ENCODE measurements at places on chromosomes 1 and 21. TPM values are rescaled to one million over a fixed set of nuclear protein-coding genes. Genes with fewer than 3 reads are reported as not detected.

- no peak overlapping the region for H3K4me3 ChIP-seq
- no peak for DNase-seq
- H3K27ac ChIP-seq, result no peak overlapping the region
- peaks cover 5% of the 10 kb centered on the region for H3K27me3 ChIP-seq
- H3K36me3 ChIP-seq, result no peaks in the 10 kb centered on the region
These were observed 13.6 kb upstream of the SIKE1 start for GRCh38 chr1:114794038-114794437.

- no peak overlapping the region for H3K4me3 ChIP-seq
- H3K27ac ChIP-seq, result no peak overlapping the region
- no peaks in the 10 kb centered on the region for H3K36me3 ChIP-seq
- no peak for DNase-seq
These were observed 104.5 kb upstream of the LMO4 start for GRCh38 chr1:87224201-87224600.

The HMGCL gene
- total RNA-seq, result 39.3 TPM

- H3K4me3 ChIP-seq, result no peak overlapping the region
- H3K36me3 ChIP-seq, result peaks cover 17% of the 10 kb centered on the region
- H3K27me3 ChIP-seq, result no peaks in the 10 kb centered on the region
- peaks cover 81% of the 10 kb centered on the region for H3K4me1 ChIP-seq
These were observed 550 bp downstream of the RXFP4 start for GRCh38 chr1:155941845-155942531.

- peaks cover 5% of the 10 kb centered on the region for H3K4me1 ChIP-seq
- H3K27ac ChIP-seq, result no peak overlapping the region
- no peaks in the 10 kb centered on the region for H3K36me3 ChIP-seq
- no peak overlapping the region for H3K4me3 ChIP-seq
These were observed 12.4 kb downstream of the ATP1A2 start for GRCh38 chr1:160127865-160128523.

The FAAH gene
- 32.4 TPM for total RNA-seq

GRCh38 chr21:33541756-33542639 lies at the start of gene GART:
Gene GART (minus strand): TSS chr21:33542117. CDS start chr21:33539315, 2,802 bp downstream.
- H3K36me3 ChIP-seq, result peaks cover 32% of the 10 kb centered on the region
- peak within 1 kb of the TSS; percentile 97 for H3K27ac ChIP-seq
- peaks cover 42% of the 10 kb centered on the region for H3K4me1 ChIP-seq
- DNase-seq, result peak; percentile 87
- H3K27me3 ChIP-seq, result no peaks in the 10 kb centered on the region
- peak within 1 kb of the TSS; percentile 73 for H3K4me3 ChIP-seq

- H3K27me3 ChIP-seq, result no peaks in the 10 kb centered on the region
- peaks cover 75% of the 10 kb centered on the region for H3K36me3 ChIP-seq
- peak; percentile 44 for DNase-seq
- no peak overlapping the region for H3K4me3 ChIP-seq
- H3K4me1 ChIP-seq, result no peaks in the 10 kb centered on the region
These were observed 26.4 kb downstream of the QSOX1 start for GRCh38 chr1:180181048-180181447.

DNA sequence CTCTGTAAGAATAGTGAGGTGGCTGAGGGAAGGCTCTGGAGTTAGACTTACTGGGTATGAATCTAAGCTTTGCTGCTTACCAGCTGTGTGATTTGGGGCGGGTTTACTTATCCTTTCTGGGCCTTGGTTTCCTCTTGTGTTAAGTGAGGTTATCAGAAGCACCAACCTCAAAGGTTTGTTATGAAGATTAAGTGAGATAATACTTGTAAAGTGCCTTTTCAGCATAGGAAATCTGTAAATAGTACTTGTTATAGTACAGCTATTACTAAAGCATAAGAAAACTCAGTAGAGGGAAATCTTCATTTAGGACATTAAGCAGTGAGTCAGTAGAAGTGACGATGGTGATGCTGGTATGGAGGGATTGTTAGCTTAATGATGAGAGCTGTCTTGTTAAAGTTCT lies 12.1 kb downstream of the HHAT start:
- no peak overlapping the region for H3K4me3 ChIP-seq
- H3K27me3 ChIP-seq, result no peaks in the 10 kb centered on the region
- H3K4me1 ChIP-seq, result peaks cover 3% of the 10 kb centered on the region
- no peak overlapping the region for H3K27ac ChIP-seq
- H3K36me3 ChIP-seq, result no peaks in the 10 kb centered on the region

DNA sequence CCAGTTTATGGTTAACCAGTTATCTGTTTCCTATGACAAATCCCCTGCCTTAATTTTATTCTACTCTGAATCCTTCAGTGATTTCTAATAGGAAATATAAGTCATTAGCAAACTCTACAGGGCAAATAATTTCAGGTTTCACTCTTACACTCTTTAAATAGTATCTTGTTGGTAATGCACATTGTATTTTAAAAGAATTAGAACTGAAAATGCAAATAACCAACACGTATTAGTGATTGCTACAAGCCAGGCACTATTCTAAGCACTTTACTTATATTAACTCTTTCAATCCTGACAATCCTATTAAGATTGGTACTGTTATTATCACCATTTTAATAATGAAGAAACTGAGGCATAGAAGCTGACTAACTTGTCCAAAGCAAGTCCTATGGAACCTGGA lies 48.3 kb upstream of the LHX8 start:
- no peak for DNase-seq
- no peaks in the 10 kb centered on the region for H3K36me3 ChIP-seq
- H3K4me1 ChIP-seq, result no peaks in the 10 kb centered on the region
- no peak overlapping the region for H3K27ac ChIP-seq
- no peaks in the 10 kb centered on the region for H3K27me3 ChIP-seq

DNA sequence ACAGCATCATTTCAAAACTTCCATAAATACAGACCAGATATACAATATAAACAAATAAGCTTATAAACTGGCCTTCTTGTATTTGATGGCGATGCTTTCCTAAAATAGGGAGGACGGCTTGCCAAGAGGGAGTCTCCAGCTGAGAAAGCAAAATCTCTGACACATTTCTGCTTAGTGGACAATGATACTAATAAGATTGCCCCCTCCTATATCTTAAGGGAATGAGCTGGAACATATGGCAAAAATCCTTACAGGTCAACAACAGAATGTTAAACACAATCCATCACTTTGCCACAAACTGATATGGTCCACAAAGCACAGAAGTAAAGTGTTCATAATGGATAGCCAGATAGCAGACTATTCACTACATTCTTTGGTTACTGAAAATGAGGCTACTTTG lies 7.1 kb upstream of the GADD45A start:
- no peak overlapping the region for H3K4me3 ChIP-seq
- peaks cover 11% of the 10 kb centered on the region for H3K4me1 ChIP-seq
- no peaks in the 10 kb centered on the region for H3K27me3 ChIP-seq

The ADAR gene
- 202 TPM for total RNA-seq

The OR2T35 gene
- not detected for total RNA-seq

The S100A1 gene
- total RNA-seq, result 0.71 TPM

The CXADR gene
- total RNA-seq, result 26.6 TPM

GRCh38 chr1:173405834-173406233 lies 71.3 kb upstream of the PRDX6 start:
- H3K36me3 ChIP-seq, result no peaks in the 10 kb centered on the region
- H3K4me1 ChIP-seq, result peaks cover 15% of the 10 kb centered on the region
- H3K27me3 ChIP-seq, result no peaks in the 10 kb centered on the region
- no peak for DNase-seq
- no peak overlapping the region for H3K4me3 ChIP-seq

The PTPN7 gene
- 8.5 TPM for total RNA-seq

DNA sequence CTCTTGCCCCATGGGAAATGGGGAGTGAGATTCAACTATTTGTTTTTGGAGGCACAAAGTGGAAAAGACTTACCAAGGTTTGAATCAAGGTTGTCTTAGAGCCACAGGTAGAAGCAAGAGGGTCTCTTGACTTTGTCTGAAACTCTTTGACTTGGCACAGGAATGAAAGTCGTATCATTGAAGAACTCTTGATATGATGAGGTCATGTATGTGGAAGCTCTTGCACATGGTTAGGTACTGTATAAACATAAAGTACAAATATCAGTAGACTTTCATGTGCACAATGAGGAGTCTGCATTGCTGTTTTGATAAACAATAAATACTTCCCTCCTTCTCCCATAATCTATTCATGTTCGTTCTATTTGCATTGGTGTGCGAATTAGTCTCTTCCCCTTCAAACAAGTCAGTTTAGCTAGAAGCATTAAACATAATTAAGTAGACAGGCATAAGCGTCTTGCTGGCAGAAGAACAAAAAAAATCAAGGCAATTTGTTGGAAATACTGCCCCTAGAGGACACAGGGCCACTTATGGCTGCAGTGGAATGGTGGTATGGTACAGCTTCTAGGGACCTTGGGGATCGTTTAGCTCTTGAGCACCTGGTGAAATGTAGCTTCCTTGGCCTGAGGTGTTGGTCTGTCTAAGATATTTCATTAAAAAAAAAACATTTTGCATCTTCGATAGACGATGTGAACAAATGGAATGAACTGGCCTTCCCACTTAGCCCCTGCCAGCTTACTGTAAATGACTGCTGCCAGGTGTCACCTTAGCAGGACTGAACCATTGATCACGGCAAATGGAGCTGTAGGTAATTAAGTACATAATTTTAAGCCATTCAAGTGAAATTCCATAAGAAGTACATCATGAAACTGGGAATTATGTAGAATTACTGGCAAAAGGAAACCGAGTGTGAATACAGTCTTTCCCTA lies 218.0 kb upstream of the GALNT2 start:
- DNase-seq, result no peak
- no peak overlapping the region for H3K4me3 ChIP-seq
- H3K27ac ChIP-seq, result no peak overlapping the region
- H3K27me3 ChIP-seq, result no peaks in the 10 kb centered on the region
- H3K36me3 ChIP-seq, result no peaks in the 10 kb centered on the region

Data from lower lobe of right lung (tissue), 2 donors.